ENCODE measurements at places on chromosomes 11 and 22.

- no peak for DNase-seq
Observed at GRCh38 chr22:28841111-28841510, 40.7 kb upstream of the XBP1 start.

- DNase-seq = no peak
Observed at GRCh38 chr11:129249923-129250322, 57.8 kb upstream of the ARHGAP32 start.

- no peak for DNase-seq
Observed at GRCh38 chr11:118216621-118217481, 8.0 kb downstream of the JAML start.

GRCh38 chr11:32489464-32489863 lies 54.1 kb upstream of the WT1 start:
- no peak for DNase-seq

DNA sequence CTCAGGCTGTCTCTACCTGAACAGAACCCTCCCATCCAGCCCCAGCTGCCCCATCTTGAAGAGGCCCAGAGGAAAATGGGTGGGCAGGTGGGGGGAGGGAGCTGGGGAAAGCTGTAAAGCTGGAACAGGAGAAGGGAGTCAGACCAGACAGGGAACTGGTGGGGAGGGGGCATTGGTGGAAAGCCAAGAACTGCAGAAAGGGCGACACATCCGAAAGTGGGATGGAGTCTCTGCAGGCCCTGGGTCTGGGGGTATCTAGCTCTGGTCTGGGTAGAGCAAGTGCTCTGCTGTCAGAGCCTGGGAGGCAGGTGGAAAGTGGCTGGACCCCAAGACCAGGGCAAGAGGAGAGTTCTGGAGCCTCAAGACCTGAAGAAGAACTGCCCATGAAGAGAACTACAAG lies 7.7 kb downstream of the TMPRSS13 start:
- DNase-seq = no peak

GRCh38 chr11:47276923-47277322 lies 7.0 kb downstream of the MADD start:
- no peak for DNase-seq

- DNase-seq = peak; percentile 60
Observed at GRCh38 chr11:134036492-134037045, 32.3 kb upstream of the JAM3 start.

GRCh38 chr22:29806196-29806595 lies 31.9 kb downstream of the ASCC2 start:
- no peak for DNase-seq

GRCh38 chr22:28711820-28712777 lies 29.5 kb downstream of the CHEK2 start:
- no peak for DNase-seq

GRCh38 chr22:37674951-37675929 lies at the start of gene LGALS1:
Gene LGALS1, plus strand, starts transcription at chr22:37675636. Its CDS starts 67 bp downstream, at chr22:37675703.
- peak; percentile 65 for DNase-seq

DNA sequence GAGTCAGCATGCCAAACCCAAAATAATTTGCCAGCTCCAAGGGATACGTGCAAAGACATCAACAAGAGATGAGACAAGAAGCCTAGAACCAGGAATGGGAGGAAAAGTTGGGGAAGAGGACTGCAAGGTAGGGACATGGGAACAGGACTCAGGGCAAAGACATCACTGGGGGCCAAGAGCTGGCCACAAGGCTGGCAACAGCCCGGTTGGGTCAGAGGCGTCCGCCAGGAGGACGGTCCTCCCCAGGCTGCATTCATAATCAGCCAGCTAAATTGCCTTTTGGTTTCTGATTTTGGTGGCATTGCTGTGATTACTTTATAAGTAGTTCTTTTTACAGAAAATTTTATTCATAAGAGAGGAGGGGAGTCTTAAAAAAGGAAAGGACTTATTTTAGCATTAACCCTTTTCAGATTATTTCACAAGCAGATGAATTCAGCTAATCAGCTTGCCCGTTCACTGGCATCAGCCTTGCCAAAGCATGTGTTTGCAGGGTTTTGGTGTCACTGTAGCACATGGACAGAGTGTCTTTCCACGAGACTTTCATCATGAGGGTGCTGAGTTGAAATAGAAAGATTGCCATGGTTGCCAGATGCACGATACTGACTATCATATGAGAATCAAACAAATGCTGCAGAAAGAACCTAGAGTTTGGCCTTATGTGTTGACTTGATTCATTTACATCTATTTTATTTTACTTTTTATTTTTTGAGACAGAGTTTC lies 23.2 kb upstream of the NAV2 start:
- DNase-seq = no peak

- DNase-seq = no peak
Observed at GRCh38 chr11:46461461-46461927, 69.9 kb upstream of the CHRM4 start.

GRCh38 chr11:19771463-19771862 lies 58.8 kb downstream of the NAV2 start:
- DNase-seq = no peak

DNA sequence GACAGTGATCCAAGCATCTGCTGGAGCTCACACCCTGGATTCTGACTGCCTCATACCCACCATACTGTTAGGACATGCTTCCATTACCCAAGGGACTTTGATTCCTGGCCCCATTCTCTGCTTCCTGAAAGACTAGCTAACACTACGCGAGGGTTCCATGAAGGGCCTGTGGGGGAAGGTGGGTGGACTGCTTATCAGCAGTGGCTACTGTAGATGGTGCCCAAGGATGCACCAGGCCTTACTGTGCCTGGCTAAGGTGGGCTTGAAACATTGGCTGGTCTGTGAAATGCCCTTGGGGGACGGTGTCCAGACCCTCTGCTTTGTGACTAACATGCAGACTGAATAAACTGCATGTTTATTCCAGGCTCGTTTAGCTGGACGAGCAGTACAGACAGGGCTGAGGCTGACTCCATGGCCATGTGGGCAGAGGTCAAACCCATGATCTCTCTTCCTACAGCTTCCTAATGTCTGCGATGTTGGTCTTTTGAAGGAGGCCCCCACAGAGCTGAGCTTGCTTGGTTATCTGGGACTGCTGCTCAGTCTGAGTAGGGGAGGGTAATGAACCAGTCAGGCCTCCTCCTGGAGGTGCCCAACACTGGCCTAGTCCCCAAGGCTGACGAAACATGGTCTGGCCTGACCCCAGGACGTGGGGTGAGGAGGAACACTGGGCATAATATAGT lies 48.3 kb upstream of the PHOX2A start:
- DNase-seq = no peak

GRCh38 chr11:95341221-95341620 lies 110.2 kb upstream of the SESN3 start:
- DNase-seq = no peak

- no peak for DNase-seq
Observed at GRCh38 chr22:32904044-32904443, 102.5 kb downstream of the TIMP3 start.

Data from CD8-positive, alpha-beta T cell (primary cell).